Endodermal cell (in vitro differentiated cells): ENCODE measurements at places on chromosomes 3 and 15. TPM values are rescaled to one million over a fixed set of nuclear protein-coding genes. Genes with fewer than 3 reads are reported as not detected.

The CHRD gene
- total RNA-seq: 17.4 and 22.4 TPM in 2 replicates

GRCh38 chr3:59654480-59655417 is 604.9 kb upstream of the CFAP20DC start:
- peak; percentile 55 for DNase-seq

DNA sequence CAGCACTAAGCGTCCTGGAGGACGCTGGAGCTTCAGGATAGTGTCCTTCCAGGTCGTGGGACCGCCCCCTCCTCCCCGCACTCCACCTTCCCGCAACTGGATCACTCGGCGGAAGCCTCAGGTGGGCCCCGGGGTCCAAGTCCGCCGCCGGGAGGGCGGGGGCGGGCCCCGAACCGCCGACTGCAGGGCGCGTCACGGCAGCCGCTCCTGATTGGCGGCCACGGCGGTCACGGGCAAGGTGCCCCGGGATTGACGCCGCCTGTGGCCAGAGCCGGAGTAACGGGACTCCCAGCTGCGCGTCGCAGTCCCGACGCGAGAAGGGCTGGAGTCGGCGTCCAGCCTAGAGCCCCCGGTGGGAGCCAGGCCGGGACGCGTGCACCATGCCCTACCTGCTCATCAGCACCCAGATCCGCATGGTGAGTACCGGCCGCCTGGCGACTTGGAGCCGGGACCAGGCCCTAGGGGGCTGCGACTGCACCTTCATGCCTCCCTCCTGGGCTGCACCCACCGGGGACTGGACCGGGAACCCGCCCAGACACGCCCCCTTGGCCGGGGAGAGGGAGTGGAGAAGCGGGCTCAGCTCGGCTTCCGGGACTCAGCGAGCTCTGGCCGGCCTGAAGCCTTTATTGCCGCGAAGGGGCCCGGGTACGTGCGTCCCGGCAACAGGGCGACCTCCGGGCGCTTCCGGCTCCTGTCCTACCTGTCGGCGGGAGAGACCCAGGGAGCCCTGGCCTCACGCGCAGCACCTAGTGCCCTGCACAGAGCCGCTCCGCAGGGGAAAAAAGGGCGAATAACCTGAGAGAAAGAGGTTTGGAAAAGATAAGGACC is at the start of gene GCHFR:
GCHFR (plus strand) TSS at position 268 of the 828 bp plus-strand sequence; CDS start at position 381, 113 bp downstream.
- peak; percentile 91 for DNase-seq

GRCh38 chr15:26867200-26868007 is 542 bp downstream of the GABRA5 start:
- DNase-seq: peak; percentile 81

DNA sequence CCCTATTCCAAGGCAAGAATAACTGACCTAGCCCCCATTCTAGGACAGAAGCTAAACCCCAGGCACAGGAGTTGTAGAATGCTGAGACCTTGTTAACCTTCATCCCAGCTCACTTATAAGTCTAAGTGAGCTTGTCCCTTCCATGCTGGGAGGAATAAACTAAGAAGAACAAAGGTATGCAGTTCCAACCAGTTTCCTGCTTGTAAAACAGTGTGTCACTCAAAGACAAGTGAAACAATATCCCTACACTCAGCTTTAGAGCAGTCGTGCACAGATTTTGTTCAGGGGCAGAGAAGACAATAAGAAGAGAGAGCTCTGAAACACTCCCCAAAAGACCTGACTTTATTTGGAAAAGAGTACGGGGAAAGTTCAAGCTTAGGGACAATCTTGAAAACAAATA is 292.1 kb downstream of the CGGBP1 start:
- DNase-seq: no peak
